Glutamatergic neuron (in vitro differentiated cells): ENCODE measurements at places on chromosomes 12 and 14.

DNA sequence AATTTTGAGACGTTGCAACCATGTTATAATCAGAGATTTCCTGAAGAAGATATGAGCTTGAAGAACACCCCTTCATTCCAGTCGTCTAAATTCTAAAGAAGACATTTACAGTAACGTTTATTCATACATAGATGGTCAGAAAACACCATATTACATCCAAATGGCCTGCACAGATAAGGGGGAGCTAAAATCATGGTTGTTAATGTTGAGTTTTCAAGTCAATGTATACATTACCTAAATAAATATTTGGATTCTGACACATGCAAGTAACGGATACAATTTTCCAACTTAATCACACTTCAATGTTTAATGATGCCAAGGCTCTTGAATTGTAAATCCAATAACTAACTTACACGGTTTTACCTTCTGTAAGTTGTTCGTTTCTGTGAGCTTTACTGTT, 318.4 kb downstream of the SLC6A15 start:
- no peaks in the 10 kb centered on the region for H3K4me1 ChIP-seq
- no peak overlapping the region for H3K4me3 ChIP-seq

GRCh38 chr14:32724867-32725471, 213.7 kb upstream of the NPAS3 start:
- no peak for DNase-seq
- H3K36me3 ChIP-seq, result peaks cover 4% of the 10 kb centered on the region
- no peak overlapping the region for H3K4me3 ChIP-seq

GRCh38 chr12:115639648-115640012, 637.9 kb downstream of the MED13L start:
- no peak overlapping the region for H3K4me3 ChIP-seq
- H3K36me3 ChIP-seq, result peaks cover 5% of the 10 kb centered on the region
- no peak overlapping the region for H3K27ac ChIP-seq
- no peak for DNase-seq

- no peak overlapping the region for H3K27ac ChIP-seq
- no peaks in the 10 kb centered on the region for H3K27me3 ChIP-seq
- H3K4me3 ChIP-seq, result no peak overlapping the region
- H3K4me1 ChIP-seq, result peaks cover 3% of the 10 kb centered on the region
- H3K36me3 ChIP-seq, result no peaks in the 10 kb centered on the region
Observed at GRCh38 chr14:37870632-37871346, 275.4 kb downstream of the TTC6 start.

DNA sequence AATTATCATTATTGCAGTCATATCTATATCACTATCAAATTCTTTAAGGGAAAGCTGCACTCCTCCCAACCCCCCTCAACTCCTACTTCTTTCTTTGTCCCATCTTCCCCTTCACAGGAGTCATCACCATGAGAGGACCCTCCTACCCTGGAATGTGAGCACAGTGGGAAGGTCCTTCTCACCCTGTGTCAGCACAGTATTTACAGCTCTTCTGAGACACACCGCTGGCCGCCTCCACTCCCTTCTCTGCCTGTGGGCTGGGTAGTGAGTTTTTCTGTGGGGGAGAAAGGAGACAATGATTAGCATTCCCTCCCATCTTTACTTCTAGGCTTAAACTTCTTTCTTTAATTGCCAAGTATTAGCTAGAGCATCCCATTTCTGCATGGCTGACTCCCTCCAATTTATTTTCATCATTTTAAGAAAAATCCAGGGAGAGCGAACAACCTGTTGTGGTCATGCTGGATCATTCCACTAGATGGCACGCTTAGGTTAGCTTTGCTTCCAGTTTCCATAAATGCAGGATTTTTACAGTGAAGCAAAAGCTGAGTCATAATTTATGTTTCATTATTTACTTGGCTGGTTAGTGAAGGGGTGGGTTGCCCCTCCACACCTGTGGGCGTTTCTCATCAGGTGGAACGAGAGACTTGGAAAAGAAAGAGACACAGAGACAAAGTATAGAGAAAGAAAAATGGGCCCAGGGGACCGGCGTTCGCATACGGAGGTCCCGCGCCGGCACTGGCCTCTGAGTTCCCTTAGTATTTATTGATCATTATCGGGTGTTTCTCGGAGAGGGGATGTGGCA, 188.5 kb downstream of the ALX1 start:
- no peaks in the 10 kb centered on the region for H3K36me3 ChIP-seq
- H3K4me3 ChIP-seq, result peak overlapping the region; percentile 90
- H3K27ac ChIP-seq, result no peak overlapping the region

DNA sequence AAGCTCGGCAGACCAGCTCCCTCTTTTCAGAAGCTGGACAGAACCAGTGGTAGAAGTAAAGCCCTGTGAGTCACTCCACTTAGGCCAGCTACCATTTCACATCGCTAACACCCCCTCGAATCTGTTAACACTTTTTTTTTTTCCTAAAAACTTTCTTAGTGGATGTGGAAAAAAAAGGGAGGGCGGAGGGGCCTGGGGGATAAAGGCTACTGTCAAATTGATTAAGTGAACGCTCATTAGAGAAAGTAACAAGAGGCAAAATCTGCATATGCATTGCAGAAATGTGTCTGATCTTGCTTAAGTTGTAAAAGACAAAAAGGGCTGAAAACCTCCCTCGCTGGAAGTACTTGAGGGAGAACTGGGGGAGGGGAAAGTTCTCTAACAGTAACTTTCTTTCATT, 86.6 kb upstream of the OTX2 start:
- H3K27me3 ChIP-seq, result peaks cover 6% of the 10 kb centered on the region
- peaks cover 14% of the 10 kb centered on the region for H3K4me1 ChIP-seq
- H3K27ac ChIP-seq, result no peak overlapping the region
- H3K36me3 ChIP-seq, result no peaks in the 10 kb centered on the region

- H3K4me1 ChIP-seq, result no peaks in the 10 kb centered on the region
- H3K4me3 ChIP-seq, result no peak overlapping the region
- no peak for DNase-seq
- no peak overlapping the region for H3K27ac ChIP-seq
- H3K36me3 ChIP-seq, result no peaks in the 10 kb centered on the region
- H3K27me3 ChIP-seq, result no peaks in the 10 kb centered on the region
Observed at GRCh38 chr12:62078020-62078419, 182.2 kb upstream of the USP15 start.

DNA sequence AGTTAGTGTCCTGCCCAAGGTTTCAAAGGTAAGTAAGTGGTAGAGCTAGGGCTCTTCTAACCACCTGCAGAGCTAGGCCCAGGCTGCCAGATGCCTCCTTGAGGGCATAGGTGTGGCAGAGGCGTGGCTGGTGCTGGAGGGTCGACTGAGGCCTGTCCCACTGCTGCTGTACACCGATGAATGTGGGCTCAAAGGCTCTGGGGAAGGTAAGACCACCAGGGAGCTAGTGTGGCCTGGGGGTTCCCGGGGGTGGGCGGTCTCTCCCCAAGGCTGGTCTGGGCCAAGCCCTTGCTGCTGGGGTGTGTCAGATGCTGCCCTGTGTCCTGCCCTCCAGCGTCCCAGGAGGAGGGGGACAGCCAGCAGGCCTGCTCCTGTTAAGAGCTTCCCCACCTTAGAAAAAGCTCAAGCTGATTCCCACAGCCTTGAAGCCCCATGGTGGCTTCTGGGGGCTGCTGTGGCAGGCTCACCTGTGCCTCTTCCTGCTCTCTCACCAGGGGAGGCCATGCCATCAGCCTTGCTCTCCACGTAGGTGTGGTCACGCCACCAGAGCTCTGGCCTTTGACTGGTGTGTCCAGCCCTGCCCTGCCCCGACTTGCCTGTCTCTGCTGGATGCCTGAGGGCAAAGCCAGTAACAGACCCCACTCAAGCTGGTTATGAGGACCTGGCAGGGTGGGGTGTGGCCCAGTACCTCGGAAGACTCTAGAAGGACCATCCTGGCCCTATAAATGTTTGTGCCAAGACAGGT, 36.8 kb downstream of the SH2B3 start:
- H3K27me3 ChIP-seq, result peaks cover 24% of the 10 kb centered on the region
- DNase-seq, result no peak
- peaks cover 30% of the 10 kb centered on the region for H3K4me1 ChIP-seq
- H3K36me3 ChIP-seq, result no peaks in the 10 kb centered on the region

DNA sequence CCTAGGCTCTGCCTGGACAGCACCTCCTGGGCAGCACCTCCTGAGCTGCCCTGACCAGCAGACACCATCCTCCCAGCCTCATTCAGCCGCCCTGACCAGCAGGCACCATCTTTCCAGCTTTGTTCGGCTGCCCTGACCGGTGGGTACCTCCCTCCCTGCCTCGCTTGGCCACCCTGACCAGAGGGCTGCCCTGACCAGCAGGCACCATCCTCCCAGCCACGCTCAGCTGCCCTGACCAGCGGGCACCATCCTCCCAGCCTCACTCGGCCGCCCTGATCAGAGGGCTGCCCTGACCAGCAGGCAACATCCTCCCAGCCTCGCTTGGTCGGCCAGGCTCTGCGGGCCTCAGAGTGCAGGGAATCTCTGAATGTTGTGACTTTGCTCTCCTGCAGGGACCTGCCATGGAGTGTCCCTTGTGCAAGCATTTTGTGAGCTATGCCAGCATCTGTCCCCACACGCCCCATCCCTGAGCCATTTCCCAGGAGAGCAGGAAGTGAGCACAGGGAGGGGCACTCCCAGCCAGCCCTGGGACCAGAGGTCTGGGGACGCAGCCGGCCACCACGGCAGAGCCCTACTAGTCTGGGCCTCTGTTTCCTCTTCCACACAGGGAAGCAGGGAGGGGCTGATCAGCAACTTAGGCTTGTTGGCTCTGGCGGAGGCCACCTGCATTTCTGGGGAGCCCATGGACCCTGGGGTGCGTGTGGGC, 265.5 kb downstream of the SEC23A start:
- H3K4me1 ChIP-seq, result peaks cover 8% of the 10 kb centered on the region
- DNase-seq, result peak; percentile 19
- no peak overlapping the region for H3K27ac ChIP-seq
- H3K27me3 ChIP-seq, result peaks cover 5% of the 10 kb centered on the region
- H3K4me3 ChIP-seq, result no peak overlapping the region
- H3K36me3 ChIP-seq, result peaks cover 3% of the 10 kb centered on the region

DNA sequence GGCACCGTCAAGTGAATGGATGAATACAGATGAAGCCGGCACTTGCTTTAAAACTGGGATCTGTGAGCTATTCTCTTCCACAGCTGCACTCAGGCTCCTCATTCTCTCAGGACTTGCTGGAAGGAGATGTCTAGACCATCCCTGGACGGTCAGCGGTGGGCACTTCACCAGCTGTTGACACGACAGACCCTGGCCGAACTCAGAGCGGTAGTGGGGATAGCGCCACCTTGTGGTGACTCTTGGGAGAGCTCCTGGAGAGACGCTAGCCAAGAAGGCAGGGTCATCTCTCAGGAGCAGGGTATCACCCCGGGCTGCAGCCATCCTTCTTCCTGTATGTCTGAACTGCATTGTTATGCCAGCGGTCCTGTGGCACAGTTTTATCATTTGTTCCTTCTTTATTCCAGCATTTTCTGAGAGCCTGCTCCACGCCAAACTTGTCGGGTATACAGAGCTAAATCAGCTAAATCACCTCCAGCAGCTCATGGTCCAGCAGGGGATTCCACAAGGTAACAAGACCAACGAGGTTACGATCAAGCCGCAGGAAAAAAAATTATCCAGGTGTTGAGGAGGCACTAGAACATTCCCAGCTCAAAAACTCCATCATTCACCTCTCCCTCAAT, 10.0 kb downstream of the WNT1 start:
- H3K36me3 ChIP-seq, result peaks cover 5% of the 10 kb centered on the region
- H3K4me3 ChIP-seq, result no peak overlapping the region
- H3K27ac ChIP-seq, result no peak overlapping the region
- peaks cover 19% of the 10 kb centered on the region for H3K4me1 ChIP-seq
- DNase-seq, result peak; percentile 90

GRCh38 chr14:69665631-69666030, 54.2 kb downstream of the SUSD6 start:
- peaks cover 15% of the 10 kb centered on the region for H3K27me3 ChIP-seq
- peaks cover 48% of the 10 kb centered on the region for H3K4me1 ChIP-seq
- H3K36me3 ChIP-seq, result peaks cover 5% of the 10 kb centered on the region

GRCh38 chr12:114287821-114288525, 118.0 kb downstream of the TBX5 start:
- no peaks in the 10 kb centered on the region for H3K4me1 ChIP-seq
- H3K27ac ChIP-seq, result no peak overlapping the region
- H3K4me3 ChIP-seq, result no peak overlapping the region
- H3K27me3 ChIP-seq, result peaks cover 3% of the 10 kb centered on the region
- DNase-seq, result no peak

GRCh38 chr12:80099259-80099658, at the start of gene OTOGL:
Gene OTOGL (plus strand): TSS chr12:80099537. CDS start chr12:80209432, 109,895 bp downstream.
- H3K27ac ChIP-seq, result no peak within 1 kb of the TSS
- peaks cover 5% of the 10 kb centered on the region for H3K27me3 ChIP-seq
- DNase-seq, result no peak
- H3K4me3 ChIP-seq, result no peak within 1 kb of the TSS
- no peaks in the 10 kb centered on the region for H3K4me1 ChIP-seq
- H3K36me3 ChIP-seq, result no peaks in the 10 kb centered on the region

DNA sequence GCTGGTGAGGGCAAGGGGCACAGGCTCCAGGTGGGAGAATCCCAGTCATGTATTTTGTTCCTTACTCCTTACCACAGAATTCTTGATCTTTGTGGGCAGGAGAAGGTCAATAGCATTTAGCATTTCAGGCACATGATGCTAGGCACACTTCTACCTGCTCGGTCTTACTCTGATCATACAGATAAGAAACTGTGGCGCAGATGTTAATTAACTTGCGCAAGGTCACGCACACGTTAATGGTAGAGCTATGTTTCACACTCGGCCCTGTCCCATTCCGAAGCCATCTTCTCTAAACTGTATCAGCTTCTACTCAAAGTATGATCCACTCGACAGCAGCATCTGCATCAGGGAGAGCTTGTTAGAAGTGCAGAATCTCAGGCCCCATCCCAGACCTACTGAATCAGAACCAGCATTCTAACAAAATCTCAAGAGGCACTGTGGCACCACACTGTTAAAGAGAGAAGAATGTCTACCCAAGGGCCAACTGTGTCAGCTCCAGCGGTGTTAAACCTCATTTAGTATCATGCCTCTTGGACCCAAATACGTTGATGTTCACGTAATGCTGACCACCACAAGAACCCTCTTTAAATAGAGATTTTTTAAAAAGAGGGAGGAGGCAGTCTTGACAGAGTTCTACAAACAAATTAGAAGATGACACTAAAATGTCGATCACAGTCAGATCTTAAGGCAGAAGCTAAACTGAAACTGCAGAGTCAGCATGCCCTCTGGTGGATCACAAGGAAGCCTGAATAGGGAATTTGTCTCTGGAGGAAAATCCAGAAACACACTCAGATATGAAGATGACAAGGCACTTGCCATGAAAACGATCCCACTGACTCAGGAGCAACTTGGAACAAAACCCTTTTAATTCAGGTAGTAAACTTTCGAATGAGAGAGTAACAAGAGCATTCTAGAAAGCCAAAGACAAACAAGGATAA, 7.3 kb downstream of the STXBP6 start:
- H3K27ac ChIP-seq, result no peak overlapping the region
- no peaks in the 10 kb centered on the region for H3K36me3 ChIP-seq
- no peak overlapping the region for H3K4me3 ChIP-seq
- H3K4me1 ChIP-seq, result no peaks in the 10 kb centered on the region
- no peaks in the 10 kb centered on the region for H3K27me3 ChIP-seq
- DNase-seq, result no peak

DNA sequence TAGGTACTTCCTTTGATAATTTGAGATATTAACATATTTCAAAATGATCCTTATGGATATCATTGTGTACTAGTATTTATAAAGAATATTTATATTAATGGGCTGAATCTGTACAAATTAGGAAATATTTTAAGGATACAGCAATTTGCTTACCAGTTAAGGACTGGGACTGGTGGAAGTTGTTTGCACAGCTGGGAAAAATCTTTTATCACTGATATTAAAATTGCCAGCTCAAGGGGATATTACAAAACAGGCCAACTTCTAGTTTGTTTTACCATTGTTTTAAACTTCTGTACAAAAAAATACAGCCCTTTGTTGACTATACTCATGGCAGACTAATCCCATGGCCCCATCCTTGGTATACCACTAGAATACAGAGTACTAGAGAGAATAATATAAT, 133.2 kb upstream of the DDHD1 start:
- DNase-seq, result no peak
- H3K4me1 ChIP-seq, result no peaks in the 10 kb centered on the region
- H3K27me3 ChIP-seq, result no peaks in the 10 kb centered on the region
